ENCODE measurements at places on chromosomes 3 and 15.

GRCh38 chr15:92449476-92449875 lies 55.8 kb downstream of the ST8SIA2 start:
- DNase-seq = no peak

GRCh38 chr15:35727627-35728026 lies 181.7 kb upstream of the DPH6 start:
- no peak for DNase-seq

DNA sequence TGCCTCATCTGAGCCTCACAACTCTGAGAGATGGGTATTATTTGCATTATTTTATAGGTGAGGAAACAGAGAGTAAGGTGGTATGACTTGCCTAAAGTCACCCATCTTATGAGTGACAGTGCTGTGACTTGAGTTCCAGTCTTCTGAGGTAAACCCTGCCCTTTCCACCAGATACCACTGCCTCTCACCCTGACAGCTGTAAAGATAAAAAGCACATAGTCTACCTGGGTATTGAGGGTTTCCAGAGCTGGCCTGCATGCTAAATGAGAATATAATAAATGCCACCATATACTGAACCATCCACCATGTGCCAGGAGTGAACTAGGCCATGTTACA lies 25.6 kb downstream of the RASGRP1 start:
- DNase-seq = no peak

GRCh38 chr3:39313289-39313688 lies 16.2 kb upstream of the CCR8 start:
- no peak for DNase-seq

DNA sequence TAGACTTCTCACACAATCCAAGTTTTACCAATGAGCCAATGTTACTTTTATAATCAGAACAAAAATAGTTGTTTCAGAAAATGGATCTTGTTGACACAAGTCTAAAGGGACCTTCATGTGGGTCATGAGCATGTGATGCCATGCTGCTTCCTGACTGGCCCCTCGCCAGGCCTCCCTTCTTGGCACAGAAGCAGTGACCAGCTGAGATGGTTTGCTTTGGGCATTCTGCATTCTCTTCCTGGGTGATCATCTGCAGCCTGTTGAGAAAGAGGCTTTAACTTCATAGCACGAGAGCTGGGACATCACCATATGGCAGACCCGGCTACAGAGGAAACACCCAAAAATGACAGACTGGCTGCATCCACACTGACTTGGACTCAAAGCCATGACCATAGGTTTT lies 45.7 kb downstream of the TGM4 start:
- DNase-seq = no peak

- no peak for DNase-seq
Observed at GRCh38 chr3:191263365-191263764, 64.3 kb downstream of the OSTN start.

- no peak for DNase-seq
Observed at GRCh38 chr3:70179111-70179510, 133.3 kb downstream of the MDFIC2 start.

- no peak for DNase-seq
Observed at GRCh38 chr3:127728417-127729015, 55.8 kb downstream of the ABTB1 start.

- no peak for DNase-seq
Observed at GRCh38 chr15:41627203-41627602, 33.0 kb upstream of the MGA start.

GRCh38 chr3:99669879-99670555 lies 31.6 kb downstream of the COL8A1 start:
- no peak for DNase-seq

DNA sequence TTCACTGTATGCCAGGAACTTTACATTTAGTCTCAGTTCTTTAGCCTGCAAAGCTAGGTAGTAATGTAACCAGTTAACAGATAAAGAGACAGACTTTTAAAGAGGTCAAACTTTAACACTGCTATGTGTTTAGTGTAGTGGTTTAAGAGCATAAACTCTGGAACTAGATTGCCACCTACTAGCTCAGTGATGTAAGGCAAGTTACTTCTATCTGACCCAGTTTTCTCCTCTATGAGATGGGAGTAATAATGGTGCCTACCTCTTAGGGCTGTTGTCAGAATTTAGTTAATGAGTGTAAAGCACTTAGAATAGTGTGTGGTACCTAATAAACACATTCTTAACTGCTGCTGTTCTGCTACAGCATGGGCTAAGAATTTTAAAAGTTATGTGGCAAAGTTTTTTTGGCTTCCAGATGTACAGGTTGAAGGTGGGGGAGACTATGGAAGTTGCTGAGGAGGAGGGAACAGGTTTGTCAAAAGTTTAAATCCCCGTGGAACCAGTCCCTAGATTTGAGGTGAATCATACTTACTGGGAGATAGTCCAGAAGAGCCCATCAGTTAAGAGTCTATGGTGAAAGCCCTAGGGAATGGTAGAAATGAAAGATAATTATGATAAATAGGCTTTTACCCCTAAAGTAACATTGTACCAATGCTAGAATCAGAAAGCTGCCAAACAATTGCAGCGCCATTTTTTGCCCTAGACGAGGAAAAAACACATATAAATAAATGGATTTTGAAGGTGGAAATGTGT lies 13.9 kb downstream of the TSC22D2 start:
- no peak for DNase-seq

DNA sequence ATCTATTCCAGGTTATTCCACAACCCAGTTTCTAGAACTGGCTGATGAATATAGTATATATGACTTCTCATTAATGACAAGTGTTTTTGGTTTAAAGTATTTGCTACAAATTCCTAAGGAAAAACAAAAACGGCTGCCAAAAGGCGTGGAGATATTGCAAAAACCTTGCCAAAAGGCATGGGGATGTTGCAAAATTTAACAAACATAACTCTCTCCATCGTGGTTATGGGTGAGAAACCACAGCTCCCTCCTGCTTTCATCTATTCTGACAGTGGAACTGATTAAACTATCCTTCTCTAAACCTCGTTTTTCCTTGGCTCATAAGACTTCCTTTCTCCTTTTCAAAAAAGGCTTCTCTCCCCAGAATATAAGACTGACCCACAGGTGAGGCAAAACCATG lies 342.0 kb upstream of the PDZRN3 start:
- no peak for DNase-seq
